ENCODE measurements at places on chromosomes 5 and 9. TPM values are rescaled to one million over a fixed set of nuclear protein-coding genes. Genes with fewer than 3 reads are reported as not detected.

- DNase-seq: no peak
These were observed 6.3 kb downstream of the IFNA21 start for GRCh38 chr9:21160178-21160577.

GRCh38 chr9:87746186-87746585 is 20.3 kb downstream of the CTSL start:
- no peak for DNase-seq

DNA sequence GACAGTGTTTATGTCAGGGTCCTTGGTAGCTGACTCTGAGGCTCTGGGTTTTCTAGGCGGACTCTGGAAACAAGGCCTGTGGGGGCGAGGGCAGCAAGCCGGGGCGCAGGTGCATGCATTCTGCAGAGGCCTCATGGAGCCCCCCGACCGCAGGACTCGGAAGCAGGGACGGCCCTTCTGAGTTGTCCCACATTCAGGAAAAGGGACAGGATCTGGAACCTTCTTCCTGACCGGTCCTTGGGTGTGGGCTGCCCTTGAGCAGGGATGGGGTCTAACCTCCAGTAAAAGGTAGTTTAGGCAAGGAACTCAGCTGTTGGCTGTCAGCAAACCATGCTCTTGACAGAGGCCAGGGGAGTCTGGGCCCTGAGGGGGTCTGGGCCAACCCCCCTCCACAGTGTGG is 7.4 kb upstream of the COL5A1 start:
- peak; percentile 23 for DNase-seq

DNA sequence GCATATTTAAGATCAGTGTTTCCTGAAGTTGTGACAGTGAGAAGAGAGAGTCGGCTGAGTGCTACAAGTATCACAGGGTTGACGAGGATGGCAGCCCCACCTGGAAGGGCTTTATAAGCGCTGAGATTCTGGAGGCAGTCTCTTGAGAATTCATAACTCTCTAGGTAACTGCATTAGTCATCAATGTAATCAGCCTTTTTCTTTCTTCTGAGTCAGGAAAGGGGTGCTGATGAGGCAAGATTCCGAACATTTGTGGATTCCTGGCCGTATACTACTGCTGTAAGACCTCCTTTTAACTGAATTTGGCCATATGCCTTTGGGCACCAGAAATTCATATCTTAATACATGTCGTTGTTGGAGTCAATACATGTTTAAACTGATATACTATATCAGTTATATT is 6.6 kb upstream of the RNF20 start:
- no peak for DNase-seq

- DNase-seq: peak; percentile 32
These were observed 119.8 kb downstream of the EBF1 start for GRCh38 chr5:158979749-158980521.

DNA sequence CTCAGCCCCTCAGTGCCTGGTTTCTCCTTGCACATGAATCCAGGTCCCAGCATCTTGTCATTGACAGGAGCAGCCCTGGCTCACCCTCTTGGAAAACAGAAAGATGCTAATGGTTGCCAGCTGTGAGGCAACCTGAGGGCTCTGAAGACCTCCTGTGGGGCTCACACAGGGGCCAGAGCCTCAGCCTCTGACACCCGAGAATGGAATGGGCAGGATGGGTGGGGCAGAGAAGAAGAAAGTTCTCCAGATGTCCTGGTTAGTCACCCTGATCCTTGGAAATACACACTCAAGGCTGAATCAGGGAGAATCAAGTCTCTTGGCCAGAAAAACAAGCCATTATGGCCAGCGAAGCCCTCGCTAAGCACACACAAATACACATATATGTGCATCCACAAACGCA is 32.3 kb upstream of the SPATA31E1 start:
- no peak for DNase-seq

DNA sequence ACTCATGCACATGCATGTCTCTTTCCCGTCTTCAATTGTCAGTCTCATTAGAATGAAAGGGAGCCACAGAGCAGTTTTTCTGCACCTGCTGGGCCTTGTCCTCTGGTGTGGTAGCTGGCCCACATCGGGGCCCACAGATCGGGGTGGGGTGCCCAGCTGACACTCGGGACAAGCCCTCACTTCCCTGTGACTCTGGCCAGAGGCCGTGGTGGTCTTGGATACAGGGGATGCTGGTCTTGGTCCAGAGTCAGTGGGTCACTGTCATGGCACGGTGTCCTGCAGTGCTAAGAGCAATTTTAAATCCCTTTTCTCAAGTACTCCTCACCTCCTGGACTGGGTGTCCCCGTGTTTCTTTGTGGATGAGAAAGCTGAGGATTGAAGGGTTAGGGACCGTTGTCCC is 193.2 kb downstream of the CACNA1B start:
- DNase-seq: no peak

DNA sequence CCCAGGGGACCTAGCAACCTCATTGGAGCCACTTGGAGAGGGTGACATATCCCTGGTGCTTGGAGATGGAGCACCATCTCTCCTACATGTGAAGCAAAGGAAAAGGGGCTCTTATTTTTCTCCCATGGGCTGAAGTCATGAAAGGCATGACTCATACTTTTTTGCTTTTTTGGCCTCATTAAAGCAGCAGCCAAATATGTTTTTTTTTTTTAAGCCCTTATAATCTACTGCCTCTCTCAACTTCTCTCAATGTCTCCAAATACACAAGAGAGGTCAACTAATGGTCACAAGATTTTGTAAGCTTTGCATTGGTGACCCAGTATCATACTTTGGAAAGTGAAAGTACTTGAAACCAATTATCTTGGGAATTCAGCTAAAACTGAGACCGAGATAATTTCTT is 1.6 kb upstream of the CFAP90 start:
- DNase-seq: no peak

DNA sequence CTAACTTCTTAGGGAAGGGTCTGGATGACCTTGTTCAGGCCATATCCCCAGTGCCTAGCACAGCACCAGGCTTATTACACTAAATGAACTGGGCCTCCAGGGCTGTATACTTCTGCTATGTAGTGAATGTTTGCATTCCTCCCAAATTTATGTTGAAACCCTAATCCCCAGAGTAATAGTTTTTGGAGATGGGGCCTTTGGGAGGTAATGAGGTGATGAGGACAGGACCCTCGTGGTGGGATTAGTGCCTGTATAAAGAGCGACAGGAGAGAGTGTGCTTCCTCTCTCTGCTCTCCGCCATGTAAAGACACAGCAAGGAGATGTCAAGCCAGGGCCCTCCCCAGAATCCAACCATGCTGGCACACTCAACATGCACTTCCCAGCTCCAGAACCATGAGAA is 148.3 kb downstream of the SEC61B start:
- no peak for DNase-seq

GRCh38 chr5:180330810-180331646 is 22.1 kb downstream of the GFPT2 start:
- no peak for DNase-seq

GRCh38 chr5:58056546-58056945 is 403.3 kb downstream of the PLK2 start:
- no peak for DNase-seq

- DNase-seq: no peak
These were observed 12.5 kb downstream of the RGS3 start for GRCh38 chr9:113475992-113476391.

- no peak for DNase-seq
These were observed 560.5 kb downstream of the TUSC1 start for GRCh38 chr9:25117791-25118190.

DNA sequence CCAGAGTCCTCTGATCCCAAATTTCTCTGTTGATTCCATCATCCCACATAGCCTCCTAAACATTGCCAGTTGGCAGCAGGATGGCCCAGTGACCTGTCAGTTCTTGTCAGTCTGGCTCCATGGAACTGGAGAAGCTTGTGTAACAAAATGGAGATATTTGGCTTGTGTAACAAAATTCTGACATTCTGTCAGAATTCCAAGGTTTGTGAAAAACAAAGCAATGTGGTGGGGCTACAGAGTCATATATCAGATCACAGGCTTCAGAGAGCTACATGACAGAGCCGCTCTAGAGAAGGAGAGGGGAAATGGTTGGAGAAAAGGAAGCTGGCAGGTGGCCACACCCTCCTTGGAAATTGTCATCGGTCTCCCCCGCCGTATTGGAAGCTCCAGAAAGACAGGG is 75.4 kb upstream of the MAN2A1 start:
- DNase-seq: no peak

DNA sequence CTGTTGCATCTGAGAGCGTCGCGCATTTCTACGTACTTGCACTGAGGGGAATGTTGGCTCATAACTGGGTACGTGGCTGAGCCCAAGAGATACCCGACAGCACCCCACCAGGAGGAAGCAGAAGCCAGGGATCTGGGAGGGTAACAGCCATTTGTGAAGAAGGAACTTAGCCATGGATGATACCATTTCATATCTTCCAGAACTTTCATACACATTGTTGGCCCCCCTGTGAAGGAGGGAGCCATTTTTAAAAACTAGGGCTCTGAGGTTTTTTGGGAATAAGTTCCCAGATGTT is 101.4 kb upstream of the SLC44A1 start:
- no peak for DNase-seq

GRCh38 chr5:458547-459353 is 15.8 kb downstream of the EXOC3 start:
- peak; percentile 22 for DNase-seq

GRCh38 chr5:159619826-159620225 is 289.5 kb upstream of the IL12B start:
- no peak for DNase-seq

GRCh38 chr5:111364992-111365391 is 140.8 kb downstream of the CAMK4 start:
- DNase-seq: no peak

- no peak for DNase-seq
These were observed 290.0 kb downstream of the ARRDC3 start for GRCh38 chr5:91092859-91093783.

DNA sequence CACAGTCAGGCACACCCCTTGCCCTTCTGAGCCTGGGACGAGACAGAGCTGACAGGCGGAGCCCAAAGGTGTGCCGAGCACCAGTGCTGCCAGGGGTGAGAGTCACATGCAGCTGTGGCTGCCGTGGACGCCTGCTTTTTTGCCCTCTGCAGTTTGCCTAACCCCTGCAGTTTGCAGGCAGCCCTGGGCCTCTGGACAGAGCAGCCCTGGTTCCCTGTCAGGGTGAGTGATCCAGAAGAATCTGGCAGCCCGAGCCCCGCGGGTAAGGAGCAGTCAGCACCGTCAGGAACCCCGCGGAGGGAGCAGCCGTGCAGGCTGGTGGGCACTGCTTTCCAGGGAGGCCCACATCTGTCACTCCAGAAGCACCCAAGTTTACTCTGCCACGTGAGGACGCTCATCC is 30.3 kb downstream of the CEP72 start:
- DNase-seq: no peak

GRCh38 chr9:133709691-133710571 is 28.2 kb downstream of the SARDH start:
- DNase-seq: peak; percentile 14

GRCh38 chr5:158589939-158590338 is 509.8 kb downstream of the EBF1 start:
- no peak for DNase-seq

DNA sequence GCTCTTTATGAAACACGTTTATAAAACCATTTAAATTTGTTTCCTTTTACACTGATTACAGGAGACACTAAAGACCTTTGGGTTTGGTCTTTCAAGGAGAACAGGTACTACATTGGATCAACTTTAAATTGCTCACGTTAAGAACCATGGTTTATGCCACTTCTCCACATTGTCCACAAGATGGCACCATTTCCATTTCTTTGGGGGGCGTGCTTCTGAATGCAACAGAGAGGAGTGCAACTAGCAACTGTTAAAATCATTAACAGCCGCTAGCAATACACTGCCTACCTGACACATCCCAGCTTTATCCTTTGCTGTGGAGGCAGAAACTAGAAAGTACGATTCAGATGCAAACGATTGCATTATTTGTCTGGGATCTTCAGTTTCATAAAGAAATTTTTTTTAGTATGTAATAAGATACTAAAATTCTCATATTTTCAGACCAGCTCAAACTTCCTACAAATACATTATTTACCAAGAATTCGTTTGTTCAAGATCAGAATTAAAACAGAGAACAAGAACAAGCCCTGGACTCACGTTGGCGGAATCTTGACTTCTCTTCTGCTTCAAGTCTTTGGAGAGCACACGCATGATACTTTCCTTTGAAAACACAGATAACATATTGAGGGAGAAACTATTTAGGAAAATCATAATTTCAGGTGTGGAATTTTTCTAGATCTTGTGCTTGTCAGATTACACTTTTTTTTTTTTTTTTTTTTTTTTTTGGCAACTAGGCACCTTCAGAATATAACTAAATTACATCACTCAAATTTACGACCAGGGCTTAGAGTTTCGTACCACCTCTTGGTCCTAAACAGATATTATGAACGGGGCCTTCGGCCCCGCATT is 702 bp downstream of the CDC20B start:
- peak; percentile 64 for DNase-seq

- DNase-seq: no peak
These were observed 13.6 kb downstream of the MTMR12 start for GRCh38 chr5:32299059-32299677.

GRCh38 chr9:99105152-99106043 is 485 bp downstream of the TGFBR1 start:
- DNase-seq: peak; percentile 91

DNA sequence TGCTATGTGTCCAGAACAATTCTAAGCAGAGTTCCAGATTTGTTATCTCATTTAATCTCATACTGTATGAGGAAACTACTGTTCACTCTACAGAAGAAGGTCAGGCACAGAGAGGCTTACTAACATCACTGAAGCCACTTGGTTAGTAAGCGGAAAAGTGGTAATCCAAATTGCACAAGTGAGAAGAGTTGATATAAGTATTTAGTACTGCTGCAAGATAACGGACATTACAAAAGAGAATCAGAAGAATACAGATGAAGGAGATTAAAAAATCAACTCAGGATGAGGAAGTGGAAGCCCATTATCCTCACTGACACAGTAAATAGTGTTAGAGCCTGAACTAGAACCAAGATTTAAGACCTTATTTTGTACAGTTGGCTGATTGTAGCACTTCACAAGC is 22.3 kb upstream of the TLR4 start:
- DNase-seq: no peak

- DNase-seq: no peak
These were observed 10.4 kb downstream of the ANGPTL2 start for GRCh38 chr9:127112056-127112455.

RASGEF1C gene
- not detected for total RNA-seq

MAP3K1 gene
- 9.2 TPM for total RNA-seq

SH3PXD2B gene
- total RNA-seq: 5.8 TPM

MXD3 gene
- total RNA-seq: 6.2 TPM

LIX1 gene
- total RNA-seq: not detected

CCDC192 gene
- total RNA-seq: not detected

MPDZ gene
- 49.7 TPM for total RNA-seq

SLC34A3 gene
- not detected for total RNA-seq

ASS1 gene
- 1,278 TPM for total RNA-seq

KIF12 gene
- 3.1 TPM for total RNA-seq

CAVIN4 gene
- 0.12 TPM for total RNA-seq

ZNF454 gene
- total RNA-seq: 0.39 TPM

DBH gene
- total RNA-seq: 4.7 TPM

OR1J1 gene
- total RNA-seq: not detected

TNFAIP8 gene
- 11.4 TPM for total RNA-seq

IL5 gene
- not detected for total RNA-seq

LCN6 gene
- total RNA-seq: not detected

CCDC183 gene
- not detected for total RNA-seq

P4HA2 gene
- 12.0 TPM for total RNA-seq

SVEP1 gene
- total RNA-seq: 4.7 TPM

LCN15 gene
- not detected for total RNA-seq

PPIC gene
- total RNA-seq: 21.7 TPM

DOK3 gene
- total RNA-seq: 6.1 TPM

MVB12B gene
- total RNA-seq: 16.2 TPM

Measured in right lobe of liver (tissue), 6 donors.